ENCODE measurements at places on chromosomes 6 and 20.

GRCh38 chr6:35804996-35805736 is at the start of gene LHFPL5:
Gene LHFPL5 (plus strand): TSS chr6:35805352. CDS start chr6:35805671, 319 bp downstream.
- DNase-seq: peak; percentile 54

DNA sequence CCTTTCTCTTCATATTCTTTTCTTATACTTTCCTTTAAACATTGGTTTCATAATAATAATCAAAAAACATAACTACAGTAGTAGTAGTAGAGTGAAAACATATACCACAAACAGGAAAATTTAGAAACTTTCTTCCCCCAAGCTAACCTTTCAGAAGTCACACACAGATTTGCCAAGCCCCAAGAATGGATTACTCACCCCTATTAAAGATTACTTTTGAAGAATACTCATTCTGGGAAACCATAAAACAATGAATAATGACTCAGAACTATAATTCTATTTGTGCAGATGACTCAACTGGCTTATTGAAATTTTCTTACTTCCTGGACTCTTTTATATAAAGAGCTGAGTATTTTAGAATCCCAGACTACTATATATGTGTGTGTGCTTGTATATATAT is 119.4 kb upstream of the GJE1 start:
- peak; percentile 60 for DNase-seq

- no peak for DNase-seq
These were observed 80.8 kb upstream of the PHACTR1 start for GRCh38 chr6:12635813-12636212.

- no peak for DNase-seq
These were observed 207.6 kb downstream of the TBC1D7 start for GRCh38 chr6:13120483-13121482.

GRCh38 chr20:43015566-43015965 is 174.1 kb downstream of the PTPRT start:
- no peak for DNase-seq

- DNase-seq: no peak
These were observed 13.5 kb downstream of the EPB41L1 start for GRCh38 chr20:36167902-36168503.

- no peak for DNase-seq
These were observed 180.9 kb downstream of the SAMD5 start for GRCh38 chr6:147689398-147689797.

- DNase-seq: no peak
These were observed 23.5 kb upstream of the SIM1 start for GRCh38 chr6:100488244-100488643.

DNA sequence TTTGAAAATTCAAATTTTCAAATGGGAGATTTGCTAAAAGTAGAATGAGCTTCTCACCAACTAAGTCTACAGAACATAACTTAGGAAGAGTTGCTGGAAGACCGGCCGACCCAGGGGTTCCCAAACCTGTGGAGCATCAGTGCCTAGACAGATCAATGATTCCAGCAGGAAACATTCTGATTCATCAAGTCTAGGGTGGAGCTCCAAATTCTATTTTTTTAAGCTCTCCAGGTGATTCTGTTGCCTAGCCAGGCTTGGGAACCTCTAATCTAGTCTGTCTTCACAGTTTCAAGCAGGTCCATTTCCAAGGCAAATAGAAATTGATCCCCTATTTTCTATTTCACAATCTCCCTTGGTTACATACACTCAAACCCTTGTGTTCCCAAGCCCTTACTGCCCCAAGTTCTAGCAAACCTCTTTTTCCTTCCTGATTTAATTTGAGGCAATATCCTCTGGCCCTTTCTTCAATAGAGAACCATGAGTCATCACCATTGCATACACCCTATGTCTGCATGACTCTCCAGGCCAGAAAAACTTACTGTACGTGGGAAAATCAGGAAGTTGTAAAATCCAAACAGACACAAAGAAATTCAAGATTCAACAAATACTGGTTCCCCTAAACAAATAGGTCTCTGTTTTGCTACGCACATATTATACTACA is 8.9 kb downstream of the ATXN1 start:
- DNase-seq: no peak

- no peak for DNase-seq
These were observed 143.8 kb downstream of the BTBD3 start for GRCh38 chr20:12061466-12061865.

GRCh38 chr20:64161356-64162238 is 2.7 kb upstream of the MYT1 start:
- DNase-seq: peak; percentile 30

- no peak for DNase-seq
These were observed 501.7 kb upstream of the JARID2 start for GRCh38 chr6:14744212-14744556.

GRCh38 chr6:125339653-125340052 is 37.9 kb upstream of the HDDC2 start:
- no peak for DNase-seq

- DNase-seq: no peak
These were observed at the start of gene PNPLA1 for GRCh38 chr6:36269834-36270705. Gene PNPLA1 (plus strand): TSS chr6:36270060. CDS start chr6:36270460, 400 bp downstream.

GRCh38 chr20:53621482-53622246 is 28.0 kb upstream of the ZNF217 start:
- DNase-seq: peak; percentile 46

GRCh38 chr6:29792123-29793035 is 35.2 kb upstream of the HLA-G start:
- DNase-seq: peak; percentile 79

DNA sequence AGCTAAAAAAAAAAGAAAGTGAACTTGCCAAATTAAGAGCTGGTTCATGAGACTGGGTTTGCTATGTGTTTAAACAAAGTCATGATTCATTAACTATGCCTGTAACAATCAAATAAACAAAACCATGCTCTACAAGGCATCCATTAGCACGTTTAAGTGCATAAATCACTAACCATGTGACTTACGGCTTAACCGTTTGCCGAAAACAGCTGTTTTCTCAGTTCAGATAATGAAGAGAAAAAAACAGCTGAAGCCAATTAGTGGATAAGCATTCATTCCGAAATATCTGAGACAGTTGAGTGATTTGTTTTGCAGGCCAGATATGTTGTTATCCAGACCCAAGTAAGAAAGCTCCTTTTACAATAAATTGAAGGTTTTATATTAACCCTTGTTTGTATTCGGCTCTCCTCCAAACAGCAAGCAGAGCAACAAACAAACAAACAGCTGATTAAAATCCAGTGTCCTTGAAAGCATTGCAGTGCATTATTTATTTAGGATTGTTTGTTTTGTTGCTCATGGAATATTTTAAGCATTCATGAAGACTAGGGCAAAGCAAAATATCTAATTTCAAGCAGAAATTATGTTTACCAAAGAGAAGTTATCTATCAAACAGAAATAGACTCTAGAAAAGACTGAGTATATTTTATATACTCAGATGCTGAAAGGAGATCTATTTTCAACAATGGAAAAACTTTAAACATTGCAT is 343.5 kb downstream of the RFPL4B start:
- DNase-seq: no peak

GRCh38 chr20:63497138-63497945 is 1.5 kb downstream of the EEF1A2 start:
- no peak for DNase-seq

- DNase-seq: peak; percentile 51
These were observed 237.8 kb downstream of the LY86 start for GRCh38 chr6:6826095-6826901.

GRCh38 chr6:33029328-33030184 is 20.2 kb upstream of the HLA-DOA start:
- DNase-seq: peak; percentile 69

DNA sequence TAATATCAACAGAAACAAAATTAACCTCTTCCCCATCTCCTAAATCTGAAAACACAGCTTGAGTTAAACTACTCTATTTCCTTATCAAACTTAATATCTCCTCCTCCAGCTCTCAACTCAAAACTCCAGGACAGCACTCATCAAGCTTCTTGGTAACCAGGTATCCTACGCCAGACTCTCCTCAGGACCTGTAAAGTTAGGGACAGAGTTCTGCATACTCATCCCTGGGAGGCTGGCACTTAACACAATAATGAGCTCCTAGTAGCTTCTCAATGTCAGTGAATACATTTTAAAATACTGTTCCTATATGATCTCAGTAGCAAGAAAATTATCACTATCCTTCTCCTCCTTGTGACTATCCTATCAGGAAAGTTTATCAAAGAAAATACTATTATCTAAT is 240.3 kb downstream of the PTPRK start:
- no peak for DNase-seq

DNA sequence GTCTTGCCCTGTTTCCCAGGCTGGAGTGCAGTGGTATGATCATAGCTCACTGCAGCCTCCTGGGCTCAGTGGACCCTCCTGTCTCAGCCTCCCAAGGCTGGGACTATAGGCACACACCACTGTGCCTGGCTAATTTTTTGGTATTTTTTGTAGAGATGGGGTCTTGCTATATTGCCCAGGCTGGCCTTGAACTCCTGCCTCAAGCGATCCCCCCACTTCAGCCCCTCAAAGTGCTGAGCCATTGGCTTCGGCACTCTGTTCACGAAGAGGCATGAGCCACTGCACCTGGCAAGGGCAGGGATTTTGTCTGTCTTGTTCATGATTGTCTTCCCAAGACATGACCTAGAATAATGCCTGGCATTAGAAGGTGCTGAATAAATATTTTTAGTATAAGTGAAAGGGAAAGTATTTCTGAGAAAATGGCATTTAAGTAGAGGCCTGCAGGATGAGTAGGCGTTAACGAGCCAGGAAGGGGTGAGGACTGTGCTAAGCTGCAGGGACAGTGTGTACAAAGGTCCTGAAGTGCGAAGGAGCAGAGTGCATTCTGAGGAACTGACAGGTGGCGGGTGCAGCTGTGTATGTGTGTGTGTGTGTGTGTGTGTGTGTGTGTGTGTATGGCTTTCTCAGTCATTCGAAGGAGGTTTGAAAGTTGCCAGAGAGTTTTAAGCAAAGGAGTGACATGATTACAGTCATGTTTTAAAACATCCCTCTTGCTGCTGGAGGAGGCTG is 43.0 kb downstream of the VEGFA start:
- peak; percentile 34 for DNase-seq

- no peak for DNase-seq
These were observed 77.7 kb upstream of the SUPT3H start for GRCh38 chr6:45455408-45455807.

DNA sequence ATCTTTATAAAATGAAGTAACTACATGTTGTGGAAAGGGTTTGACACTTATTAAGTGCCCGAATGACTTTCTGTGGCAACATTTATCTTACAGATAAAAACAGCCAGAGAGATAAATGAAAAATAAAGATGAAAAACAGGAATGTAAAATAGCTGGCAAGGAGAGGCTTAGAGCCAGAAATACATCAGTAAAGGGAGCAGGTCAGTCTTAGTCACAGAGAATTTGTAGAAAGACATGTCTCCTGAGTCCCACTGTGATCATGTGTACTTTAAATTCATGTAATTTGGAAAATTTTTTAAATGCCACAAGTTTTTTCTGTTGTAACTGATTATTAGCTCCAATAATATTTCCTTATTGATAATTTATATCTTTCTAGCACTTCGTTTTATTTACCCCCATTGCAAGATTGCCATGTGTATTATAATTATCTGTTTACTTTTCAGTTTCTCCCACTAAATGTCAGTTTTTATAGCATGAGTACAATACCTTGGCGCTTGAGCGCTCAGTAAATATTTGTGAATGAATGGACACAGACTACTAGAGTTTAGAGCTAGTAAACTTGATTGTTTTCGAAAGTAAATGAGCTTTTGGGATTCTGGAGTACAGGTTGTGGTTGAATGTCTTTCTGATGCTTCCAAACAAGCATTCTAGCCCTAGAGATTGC is 15.2 kb downstream of the TAB2 start:
- DNase-seq: no peak

DNA sequence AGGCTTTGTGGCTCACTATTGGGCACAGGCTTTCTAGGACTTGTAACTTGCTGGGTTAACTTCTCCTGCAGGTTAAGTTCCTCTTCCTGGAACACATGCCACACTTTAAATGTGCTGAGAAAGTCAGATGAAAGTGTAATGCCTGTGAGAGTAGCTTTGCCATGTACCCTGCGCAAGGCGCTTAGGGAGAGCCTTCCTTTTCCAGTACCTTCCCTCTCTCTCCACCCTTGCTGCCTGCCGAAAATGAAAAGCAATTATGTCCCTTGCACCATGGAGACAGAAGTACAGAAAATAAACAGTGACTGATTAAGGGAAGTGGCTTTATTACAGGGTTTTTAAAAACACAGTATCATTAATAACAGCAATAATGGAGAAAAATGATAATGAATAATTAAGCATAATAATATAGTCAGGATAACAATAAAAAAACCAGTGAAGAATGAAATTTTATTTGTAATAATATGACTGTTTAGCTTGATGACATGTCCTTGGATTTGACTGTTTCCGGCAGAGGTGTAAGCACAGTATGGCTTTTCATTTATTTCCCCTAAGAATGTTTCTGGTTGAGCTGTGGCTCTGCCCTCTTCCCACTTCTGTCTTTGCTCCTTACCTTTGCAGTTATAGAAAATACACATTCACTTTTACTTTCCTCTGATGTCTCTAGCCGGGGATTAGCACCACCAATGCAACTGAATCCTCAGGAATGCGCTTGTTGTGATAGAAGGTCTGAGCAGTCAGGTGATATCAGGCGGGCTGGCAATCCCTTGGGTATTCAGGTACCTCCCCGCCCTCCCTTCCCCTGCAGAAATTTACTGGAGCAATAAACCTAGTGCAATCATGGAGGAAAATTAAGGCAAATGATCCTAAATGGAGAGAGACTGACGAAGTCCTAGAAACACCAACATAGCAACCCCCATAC is 472.3 kb upstream of the CITED2 start:
- no peak for DNase-seq

- DNase-seq: no peak
These were observed 3.4 kb downstream of the TRIM10 start for GRCh38 chr6:30157581-30157980.

- DNase-seq: no peak
These were observed 32.0 kb downstream of the TFAP2A start for GRCh38 chr6:10382728-10383330.

GRCh38 chr6:4727671-4728435 is 48.4 kb upstream of the CDYL start:
- peak; percentile 46 for DNase-seq

DNA sequence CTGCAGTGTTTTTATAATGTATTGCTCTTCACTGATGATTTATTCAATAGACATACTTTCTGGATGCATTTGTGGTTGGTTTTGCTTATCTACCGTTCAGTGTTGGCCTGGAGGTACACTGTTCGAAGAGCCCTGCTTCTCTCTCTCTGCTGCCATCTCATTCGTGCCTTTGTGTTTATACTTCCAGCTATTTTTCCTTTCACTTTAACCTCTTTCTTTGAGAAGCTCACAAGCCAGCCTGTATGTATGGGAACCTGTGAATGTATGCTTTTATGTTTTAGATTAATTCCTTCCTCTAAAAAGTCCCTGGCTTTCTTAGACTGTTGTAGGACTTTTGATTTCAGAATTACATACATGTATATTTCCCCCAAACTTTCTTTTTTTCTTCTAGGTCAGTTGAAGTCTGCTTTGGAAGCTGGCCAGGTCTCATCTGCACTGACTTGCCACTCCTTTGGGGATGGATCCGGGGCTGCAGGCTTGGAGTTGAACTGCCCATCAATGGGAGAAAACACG is 83.0 kb downstream of the SCAND1 start:
- DNase-seq: no peak
